ENCODE measurements at places on chromosomes 4 and X.
A peak's percentile ranks its signal among the peaks of the same experiment; 100 is the strongest.

- no peak for DNase-seq
These were observed at the start of gene ANKRD37 for GRCh38 chr4:185396724-185397385. Gene ANKRD37 (plus strand): TSS chr4:185396841. CDS start chr4:185396924, 83 bp downstream.

DNA sequence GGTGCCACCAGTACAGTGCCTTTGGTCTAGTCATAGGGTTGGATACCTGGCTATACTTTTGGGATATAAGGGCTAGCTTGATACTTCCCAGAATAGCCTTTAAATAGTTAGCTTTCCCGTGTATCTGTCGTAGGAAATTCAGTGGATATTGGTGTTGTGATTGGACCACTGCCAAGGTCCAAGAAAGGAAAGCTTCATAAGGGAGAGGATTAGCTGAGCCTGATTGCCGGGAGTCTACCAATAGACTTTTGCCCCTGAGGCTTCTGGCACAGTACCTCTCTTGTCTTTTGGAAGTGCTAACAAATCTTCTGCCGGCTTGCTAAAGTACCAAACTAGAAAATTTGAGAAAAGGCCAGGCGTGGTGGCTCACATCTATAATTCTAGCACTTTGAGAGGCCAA, 350.6 kb downstream of the CHIC1 start:
- DNase-seq = peak; percentile 80

- peak; percentile 94 for DNase-seq
These were observed at the start of gene REPS2 for GRCh38 chrX:16946361-16946964. Gene REPS2 (plus strand): TSS chrX:16946658. CDS start chrX:16946862, 204 bp downstream.

DNA sequence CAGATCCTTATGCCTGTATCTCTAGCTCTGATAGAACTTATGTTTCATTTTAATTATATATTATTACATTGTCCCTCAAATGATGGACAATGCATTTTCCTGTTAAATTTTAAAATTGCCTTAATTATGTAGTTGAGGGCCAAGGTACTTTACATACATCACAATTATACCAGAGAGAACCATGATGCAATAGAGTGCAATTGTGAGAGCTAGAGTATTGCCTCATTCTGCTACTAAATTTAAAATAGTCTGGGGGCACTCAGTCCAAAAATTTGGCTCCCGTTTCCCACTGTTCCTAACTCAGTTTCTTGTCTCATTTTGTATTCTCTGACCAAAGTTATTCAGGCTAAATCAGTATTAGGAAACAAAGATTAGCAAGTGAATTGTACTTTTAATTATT, 378.5 kb upstream of the ZFP42 start:
- no peak for DNase-seq

- no peak for DNase-seq
These were observed 58.9 kb downstream of the TLR10 start for GRCh38 chr4:38723726-38724474.

DNA sequence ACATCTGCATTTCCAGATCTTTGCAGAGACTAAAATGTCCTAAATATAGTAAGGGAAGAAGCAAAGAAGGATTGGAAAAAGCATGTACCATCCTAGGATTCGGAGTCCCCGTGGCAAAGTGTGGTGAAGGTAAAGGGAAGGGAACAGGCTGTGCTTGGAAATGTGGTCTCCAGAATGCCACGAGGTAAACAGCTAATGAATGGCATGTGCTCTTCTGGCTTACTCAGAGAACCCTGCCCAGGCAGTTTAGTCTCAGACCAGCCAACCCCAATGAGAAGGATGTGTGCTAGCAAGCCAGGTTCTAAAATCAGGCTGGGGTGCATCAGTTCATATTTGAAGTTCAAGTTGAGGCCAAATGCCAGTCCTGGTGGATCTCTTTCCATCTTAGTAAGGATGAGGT, 113.1 kb downstream of the RS1 start:
- DNase-seq = no peak

DNA sequence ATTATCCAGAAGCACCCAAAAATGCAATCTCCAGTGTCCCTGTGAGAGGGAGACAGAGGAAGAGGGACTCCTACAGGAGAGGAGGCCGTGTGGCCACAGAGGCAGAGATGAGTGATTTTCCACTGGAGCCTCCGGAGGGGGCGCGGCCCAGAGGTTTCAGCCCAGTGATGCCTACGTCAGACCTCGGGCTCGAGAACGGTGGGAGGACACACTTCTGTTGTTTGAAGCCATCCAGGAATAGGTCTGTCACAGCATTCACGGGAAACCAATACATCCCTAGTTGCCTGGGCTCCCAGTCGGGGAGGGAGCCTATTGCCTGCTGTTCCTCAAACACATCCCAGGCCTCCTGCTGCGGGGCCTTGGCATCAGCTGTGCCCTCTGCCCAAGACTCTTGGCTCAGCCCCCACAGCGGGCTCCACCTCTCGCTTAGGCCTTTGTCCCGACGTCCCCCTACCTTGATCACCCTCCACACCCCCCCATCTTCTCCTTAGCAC, 39.2 kb upstream of the HMX1 start:
- no peak for DNase-seq

Data from HAP-1 (cell line).